ENCODE measurements at places on chromosomes 2 and 18.

- no peak for DNase-seq
Measured at GRCh38 chr18:76588601-76589226, 93.7 kb upstream of the ZNF516 start.

DNA sequence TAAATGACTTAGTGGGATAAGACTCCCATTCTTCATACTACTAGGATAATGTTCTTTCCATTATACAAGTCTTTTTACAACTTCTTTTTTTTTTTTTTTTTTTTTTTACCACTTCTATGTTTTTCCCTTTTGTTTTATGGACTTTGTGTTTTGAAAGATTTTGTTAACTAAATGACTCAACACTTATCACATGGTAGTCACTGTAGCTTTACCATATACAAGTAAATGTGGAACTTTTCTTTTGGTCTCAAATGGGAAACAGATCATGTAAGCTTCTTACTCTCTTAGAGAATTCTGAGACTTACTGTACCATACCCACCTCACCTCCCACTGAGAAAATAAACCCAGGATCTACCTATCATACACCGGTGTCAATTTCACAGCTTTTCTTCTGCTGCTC, 590.3 kb upstream of the CDH2 start:
- DNase-seq: no peak

DNA sequence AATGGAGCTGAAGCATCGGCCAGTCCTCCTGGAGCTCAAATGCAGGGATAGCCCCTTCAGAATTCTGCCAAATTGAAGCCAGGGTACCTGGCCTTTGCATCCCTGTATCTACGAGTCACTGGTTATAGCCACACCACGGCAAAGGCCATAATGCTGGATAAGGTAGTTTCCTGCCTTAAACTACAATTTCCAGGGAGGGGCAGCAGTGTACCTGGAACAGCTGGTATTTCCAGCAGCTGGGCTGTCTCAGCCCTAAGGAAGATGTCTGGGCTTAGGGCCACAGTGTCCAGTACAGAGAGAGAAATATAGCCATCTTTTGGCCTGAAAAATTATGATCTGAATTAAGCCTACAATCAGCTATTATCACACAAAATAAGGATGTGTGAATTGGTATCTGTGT, 180.3 kb downstream of the GCA start:
- DNase-seq: no peak

GRCh38 chr2:51145761-51146160, 113.8 kb upstream of the NRXN1 start:
- DNase-seq: no peak

GRCh38 chr2:146852661-146853060, 992.2 kb upstream of the ACVR2A start:
- no peak for DNase-seq

DNA sequence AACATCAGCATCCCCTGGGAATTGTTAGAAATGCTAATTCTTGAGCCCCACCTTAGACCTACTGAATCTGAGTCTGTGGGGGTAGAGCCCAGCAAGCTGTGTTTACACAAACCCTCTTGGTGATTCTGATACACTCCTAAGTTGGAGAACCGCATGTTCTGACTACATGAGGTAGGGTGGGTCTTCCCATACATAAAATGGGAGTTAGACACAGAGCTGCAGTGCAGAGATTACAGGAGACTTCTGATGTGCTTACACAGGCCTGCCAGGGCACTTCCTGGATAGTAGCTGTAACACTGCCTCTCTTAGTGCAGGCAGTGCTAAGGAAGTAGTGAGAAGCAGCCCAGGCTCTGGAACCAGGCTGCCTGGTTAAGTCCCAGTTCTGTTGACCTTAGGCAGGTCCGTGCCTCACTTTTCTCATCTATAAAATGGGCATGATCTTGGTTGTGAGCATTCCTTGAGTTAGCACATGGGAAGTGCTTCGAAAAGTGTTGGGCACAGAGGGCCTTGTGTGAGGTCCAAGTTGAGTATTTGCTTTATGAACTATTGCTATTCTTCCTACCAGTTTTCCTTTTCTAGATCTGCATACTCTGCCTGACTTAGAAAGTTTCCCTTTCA, 67.3 kb downstream of the GLI2 start:
- no peak for DNase-seq

DNA sequence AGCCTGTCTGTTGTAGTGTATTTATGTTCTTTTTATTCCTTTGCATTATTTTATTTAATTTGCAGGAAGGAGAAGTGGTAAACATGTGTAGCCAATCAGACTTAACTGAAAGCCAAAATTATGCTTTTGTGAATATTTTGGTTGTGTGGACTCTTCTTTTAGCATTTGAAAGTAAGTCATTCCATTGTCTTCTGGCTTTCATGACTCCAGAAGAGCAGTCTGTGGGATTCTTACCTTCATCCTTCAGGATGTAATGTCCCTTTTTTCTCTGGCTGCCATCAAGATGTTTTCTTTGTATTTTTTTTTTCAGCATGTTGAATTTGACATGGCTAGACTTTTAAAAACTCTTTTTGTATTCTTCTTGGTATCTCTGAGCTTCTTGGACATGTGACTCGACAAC, 895.2 kb upstream of the ZEB2 start:
- DNase-seq: no peak

- no peak for DNase-seq
Measured at GRCh38 chr2:198374375-198375082, 570.1 kb downstream of the PLCL1 start.

- DNase-seq: no peak
Measured at GRCh38 chr2:201839727-201840126, 33.4 kb downstream of the CDK15 start.

DNA sequence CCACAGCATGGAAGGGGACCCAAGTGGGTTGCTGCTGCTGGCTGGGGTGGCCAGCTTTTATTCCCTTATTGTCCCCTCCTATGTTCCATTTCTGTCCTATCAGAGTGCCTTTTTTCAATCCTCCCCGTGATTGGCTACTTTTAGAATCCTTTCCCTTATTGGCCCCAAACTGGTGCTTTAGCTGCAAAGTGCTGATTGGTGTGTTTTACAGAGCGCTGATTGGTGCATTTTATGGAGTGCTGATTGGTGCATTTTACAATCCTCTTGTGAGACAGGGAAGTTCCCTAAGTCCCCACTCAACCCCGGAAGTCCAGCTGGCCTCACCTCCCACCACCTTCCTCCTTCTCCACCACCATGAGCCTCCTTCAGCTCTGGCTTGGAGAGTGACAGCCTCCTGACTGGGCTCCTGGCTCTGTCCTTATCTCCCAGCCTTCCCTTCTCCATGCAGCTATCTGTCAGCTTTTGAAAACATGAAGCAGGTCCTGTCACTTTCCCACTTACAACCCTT, 20.7 kb upstream of the PLB1 start:
- DNase-seq: no peak
